ENCODE measurements at places on chromosomes 2 and 18.

DNA sequence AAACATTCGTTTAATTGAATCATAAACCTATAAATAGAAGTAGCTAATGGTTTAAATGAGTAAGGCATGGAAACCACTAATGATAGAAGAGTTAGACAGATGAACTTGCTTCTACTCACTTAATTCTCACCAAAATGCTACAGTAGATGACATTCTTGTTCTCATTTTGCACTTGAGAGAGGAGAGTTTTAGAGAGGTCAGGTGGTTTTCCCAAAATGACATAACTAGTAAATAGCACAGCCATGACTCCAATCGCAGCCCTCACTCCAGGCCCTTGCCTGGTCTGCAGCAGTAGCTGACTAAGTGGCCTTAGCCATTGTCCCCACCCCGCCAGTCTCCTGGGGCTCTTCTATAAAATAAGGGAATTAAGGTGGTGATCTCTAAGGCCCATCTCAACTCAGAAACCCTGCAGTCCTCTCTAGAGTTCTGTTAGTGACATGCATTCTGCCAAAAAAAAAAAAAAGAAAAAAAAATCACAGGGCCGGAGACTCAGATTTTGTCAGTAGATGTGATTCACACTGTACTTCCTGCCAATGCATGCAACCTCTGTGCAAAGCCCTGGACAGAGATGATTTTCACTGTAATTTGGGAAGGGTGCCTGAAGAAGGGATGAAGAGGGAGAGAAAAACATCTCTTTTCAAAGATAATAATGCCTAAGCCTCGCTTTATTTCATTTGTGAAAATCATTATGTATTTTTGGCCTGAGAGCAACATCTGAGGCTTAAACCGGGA is 221.8 kb downstream of the ANAPC1 start:
- peak; percentile 55 for DNase-seq

GRCh38 chr18:78730546-78730945 is 249.1 kb upstream of the SALL3 start:
- no peak for DNase-seq

DNA sequence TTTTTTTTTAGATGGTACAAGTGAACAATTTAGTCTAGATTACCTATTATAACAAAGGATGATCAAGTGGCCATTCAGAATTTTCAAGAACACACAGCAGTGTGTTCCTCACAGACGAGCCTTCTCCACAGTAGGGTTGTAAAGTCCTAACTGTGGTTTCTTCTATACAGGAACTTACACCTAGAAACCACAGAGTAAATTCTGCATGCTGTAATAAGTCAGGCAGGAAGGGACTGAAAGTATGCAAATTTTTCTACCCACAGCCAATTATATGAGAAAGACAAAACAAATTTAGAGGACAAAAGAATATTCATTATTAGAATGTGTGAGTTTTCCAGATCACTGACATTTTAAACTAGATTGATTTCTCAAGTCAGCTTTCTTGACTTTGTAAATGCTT is 99.5 kb downstream of the RBMS1 start:
- DNase-seq, result peak; percentile 84

DNA sequence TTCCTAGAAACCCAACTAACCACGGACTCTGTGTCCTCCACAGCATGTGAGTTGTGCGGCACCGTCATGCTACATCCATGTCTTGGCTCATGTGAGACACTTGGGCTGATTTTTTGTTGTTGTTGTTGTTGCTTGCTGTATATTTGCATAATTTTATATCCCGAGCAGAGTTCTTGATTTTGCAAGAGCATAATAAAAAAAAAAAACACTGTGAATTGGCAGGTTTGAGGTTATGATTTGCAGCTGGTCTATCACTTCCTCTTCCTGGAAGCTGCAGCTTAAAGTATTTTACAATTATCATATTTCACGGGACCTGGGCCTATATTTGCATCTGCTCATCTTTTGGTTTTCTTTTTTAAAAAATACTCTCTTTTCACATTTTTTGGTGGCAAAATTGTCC is 142.3 kb upstream of the NRP2 start:
- no peak for DNase-seq

- no peak for DNase-seq
Observed at GRCh38 chr2:239292959-239293774, 107.7 kb downstream of the HDAC4 start.

DNA sequence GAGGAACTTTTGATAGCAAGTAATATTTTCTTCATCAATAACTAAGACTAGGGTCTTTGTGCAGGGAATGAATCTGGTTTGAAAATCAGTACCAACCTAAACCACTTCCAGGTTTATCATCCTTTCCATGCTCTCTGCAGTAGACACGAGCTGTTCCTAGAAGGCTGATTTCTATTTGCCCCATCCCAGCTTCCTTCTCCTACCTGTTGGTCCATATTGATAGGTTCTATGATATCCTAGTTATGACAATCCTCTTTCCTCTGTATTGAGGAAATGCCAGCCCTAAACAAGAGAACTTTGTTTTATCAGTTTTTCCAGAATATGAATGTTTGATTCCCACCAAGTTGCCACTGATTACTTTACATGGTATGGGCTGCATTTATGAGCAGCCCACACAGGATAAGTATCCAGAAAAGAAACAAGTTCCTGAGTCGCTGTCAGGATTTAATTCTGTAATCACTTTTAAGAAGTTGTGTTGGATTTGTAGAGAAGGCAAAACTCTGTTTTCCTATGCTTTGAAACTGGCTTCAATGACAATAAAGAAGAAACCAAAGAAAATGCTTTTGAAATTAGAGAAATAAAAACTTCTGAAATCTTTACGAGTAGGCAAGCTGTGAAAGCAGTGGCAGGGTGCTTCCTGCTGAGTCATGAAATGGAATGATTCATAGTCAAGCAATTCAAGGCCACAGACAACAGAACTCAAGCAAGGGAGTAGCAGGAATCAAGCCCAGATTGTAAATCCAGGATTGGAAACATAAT is 37.3 kb upstream of the TANK start:
- peak; percentile 86 for DNase-seq

- no peak for DNase-seq
Observed at GRCh38 chr2:44155666-44156446, 12.8 kb upstream of the PPM1B start.

DNA sequence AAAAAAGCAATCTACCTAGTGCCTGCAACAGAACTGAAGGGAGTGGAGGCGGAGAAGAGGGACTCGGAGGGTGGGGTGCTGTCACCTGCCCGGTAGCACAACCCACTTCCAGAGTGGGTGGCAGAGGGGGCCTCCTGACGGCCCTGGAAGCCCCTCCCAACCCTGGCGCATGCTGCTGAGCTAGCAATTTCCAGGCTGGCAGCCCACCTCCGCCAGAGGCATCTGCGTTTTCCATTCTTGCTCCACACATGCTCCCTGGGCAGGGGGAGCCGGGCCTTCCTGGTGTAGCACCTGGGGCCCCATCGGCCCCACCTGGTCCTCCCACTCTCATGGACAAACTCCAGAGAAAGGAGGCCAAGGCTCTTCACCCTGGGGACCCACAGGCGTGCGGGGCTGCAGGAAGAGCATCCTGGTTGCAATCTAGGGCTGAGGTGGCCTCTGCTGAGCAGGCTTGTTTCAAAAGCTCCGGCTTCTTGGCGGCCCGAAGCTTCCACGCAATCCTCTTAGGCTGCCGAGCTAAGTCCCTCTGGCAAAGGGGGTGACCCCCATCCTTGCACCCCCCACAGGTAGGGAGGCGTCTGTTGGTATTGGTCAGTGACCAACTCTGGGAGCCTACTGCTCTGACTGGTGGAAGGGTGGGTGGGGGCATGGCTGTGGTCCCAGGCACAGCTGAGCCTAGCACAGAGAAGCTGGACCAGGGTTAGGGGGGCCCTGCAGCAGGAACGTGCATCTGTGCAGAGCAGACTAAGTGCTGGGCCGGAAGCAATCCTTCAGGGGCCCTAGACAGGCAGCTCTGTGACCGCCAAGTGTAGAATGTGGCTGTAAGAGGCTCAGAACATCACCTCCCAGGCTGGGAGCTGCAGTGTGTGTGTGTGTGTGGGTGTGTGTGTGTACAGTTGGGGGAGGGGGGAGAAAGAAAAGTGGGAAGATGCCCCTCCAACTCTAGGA is 2.6 kb downstream of the HS6ST1 start:
- no peak for DNase-seq

DNA sequence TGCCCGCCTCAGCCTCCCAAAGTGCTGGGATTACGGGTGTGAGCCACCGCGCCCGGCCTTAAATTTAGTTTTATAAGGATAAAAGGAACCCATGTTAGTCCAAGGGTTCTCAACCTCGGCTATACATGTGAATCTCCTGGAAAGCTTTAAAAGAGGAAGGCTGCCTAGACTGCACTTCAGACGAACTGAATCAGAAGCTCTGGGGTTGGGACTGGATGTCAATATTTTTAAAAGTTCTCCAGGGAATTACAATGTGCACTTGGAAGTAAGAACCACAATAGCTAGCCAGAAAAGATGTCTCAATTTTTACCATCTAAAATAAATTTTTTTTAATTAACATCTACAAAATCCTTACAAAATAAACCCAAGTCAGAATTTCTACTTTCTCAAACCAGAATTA is 10.1 kb downstream of the LMAN2L start:
- DNase-seq, result no peak

DNA sequence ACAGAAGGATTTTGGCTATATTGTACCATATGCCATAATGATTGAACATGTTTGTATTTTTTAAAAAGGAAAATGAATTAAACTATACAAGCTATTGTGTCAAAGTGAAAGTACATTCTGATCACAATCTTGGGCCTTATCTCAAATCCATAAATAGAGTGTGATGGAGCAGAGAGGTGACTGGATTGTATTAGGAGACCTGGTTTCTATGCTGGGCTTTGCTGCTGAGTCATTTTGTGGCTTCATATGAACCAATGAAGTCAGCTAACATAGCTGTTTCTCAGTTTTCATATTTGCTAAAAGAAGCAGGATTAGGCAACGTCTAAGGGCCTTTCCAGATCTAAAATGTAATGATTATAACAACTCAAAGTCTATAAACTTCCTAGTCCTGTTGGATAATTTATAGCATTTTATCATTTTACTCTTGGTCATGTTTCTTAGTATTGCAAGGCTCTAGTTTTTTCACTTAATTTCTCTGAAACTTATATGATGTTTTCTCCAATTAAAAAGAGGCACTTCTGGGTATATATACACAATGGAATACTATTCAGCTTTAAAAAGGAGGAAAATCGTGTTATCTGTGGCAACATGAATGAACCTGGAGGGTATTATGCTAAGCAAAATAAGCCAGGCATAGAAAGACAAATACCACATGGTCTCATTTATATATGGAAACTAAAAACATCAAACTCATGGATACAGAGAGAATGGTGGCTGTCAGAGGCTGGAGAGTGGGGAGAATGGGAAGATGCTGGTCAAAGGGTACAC is 112.3 kb downstream of the MEP1B start:
- peak; percentile 65 for DNase-seq

GRCh38 chr2:123695426-123695825 is 329.7 kb upstream of the CNTNAP5 start:
- no peak for DNase-seq

DNA sequence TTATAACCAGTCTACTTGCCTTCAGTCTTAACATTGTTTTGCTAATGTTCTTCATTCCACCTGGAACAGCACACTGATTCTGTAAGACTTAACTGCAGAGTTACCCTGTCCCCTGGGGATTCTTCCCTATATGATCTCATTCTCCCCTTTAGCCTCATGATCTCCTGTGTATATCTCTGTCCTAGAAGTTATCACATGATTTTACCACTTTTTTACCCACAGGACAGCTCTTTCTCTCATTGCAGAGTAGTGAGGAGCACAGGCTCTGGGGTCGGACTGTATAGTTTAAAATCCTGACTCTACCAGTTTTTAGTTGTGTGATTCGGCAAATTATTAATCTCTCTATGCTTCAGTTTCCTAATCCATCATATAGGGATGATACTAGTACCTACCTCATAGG is 14.2 kb upstream of the EXOC6B start:
- DNase-seq, result no peak

All from activated CD4-positive, alpha-beta T cell treated with anti-CD3 and anti-CD28 coated beads, Interleukin-10, Interleukin-2, amounts not matched to agents 100 ng/mL and 50 ng/mL, durations not matched to agents 16 hours and 8 hours (primary cell).